Smooth muscle cell of the umbilical artery (primary cell): ENCODE measurements at places on chromosomes 4 and X. TPM values are rescaled to one million over a fixed set of nuclear protein-coding genes. Genes with fewer than 3 reads are reported as not detected.

Gene NRK
- 0.51 and 1.8 TPM in 2 replicates for total RNA-seq

Gene GAB3
- 2.4 and 3.5 TPM in 2 replicates for total RNA-seq

Gene TMEM31
- not detected in 2 replicates for total RNA-seq

Gene CDS1
- under 0.01 and 0.05 TPM in 2 replicates for total RNA-seq

Gene FGFBP2
- not detected in 2 replicates for total RNA-seq

Gene XPNPEP2
- total RNA-seq: not detected in 2 replicates

Gene FAT4
- total RNA-seq: 13.4 and 18.5 TPM in 2 replicates

Gene MAGED2
- total RNA-seq: 290 and 376 TPM in 2 replicates

Gene HS6ST2
- under 0.01 and 0.42 TPM in 2 replicates for total RNA-seq

Gene MAGED4
- total RNA-seq: 53.1 and 89.1 TPM in 2 replicates
